ENCODE measurements at places on chromosomes 3 and 15.

GRCh38 chr3:157530637-157531300 is 27.6 kb upstream of the VEPH1 start:
- DNase-seq, result no peak

DNA sequence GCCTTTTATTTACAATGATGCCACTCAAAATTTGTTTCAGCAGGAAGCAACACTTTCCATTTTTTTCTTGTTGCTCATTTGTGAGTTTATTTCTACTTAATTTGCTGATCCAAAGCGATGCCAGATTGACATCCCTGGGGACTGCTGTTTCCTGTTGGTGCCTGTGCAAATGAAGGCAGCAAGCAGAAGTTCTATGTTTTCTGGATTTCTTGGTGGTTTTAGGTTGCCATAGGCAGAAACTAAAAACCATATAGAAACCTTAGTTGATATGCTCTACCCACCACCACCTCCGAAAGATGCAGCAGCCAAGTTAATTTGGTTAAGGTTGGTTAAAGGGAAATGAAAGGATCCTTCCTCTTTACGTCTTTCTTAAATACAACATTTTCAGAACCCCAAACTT is 356.2 kb downstream of the RBMS3 start:
- peak; percentile 24 for DNase-seq

DNA sequence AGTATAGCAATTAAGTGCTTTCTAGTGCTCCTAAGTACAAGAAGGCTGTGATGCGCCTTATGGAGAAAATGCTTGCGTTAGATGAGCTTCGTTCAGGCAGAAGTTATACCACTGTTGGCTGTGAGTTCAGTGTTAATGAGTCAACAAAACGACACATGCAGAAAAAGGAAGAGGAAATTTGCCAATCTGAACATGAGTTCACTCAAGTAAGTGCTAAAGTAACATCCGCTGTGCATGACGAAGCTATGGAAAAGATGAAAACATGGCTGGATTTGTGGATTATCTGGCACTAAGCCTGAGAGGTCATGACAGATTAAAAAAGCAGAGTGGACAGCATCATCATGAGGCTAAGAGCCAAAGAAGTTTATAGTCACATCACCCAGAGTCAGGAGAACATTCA is 36.9 kb downstream of the SH3BP5 start:
- no peak for DNase-seq

DNA sequence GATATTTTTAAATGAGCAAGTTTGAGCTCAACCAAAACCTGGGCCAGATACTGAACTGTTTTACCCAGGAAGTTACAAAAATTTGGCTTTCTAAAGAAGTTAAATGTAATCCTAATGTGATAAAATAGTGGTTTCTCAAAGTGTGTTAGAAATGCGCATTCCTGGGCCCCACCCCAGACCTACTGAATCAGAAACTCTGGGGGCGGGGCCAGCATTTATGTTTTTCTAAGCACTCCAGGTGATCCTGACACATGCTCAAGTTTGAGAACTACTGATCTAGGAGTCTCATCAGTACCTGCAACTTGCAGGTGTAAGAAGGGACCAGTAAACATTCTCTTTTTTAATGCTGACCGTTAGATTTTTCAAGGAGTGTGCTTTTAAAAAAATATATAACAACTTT is 190.6 kb downstream of the VPS13C start:
- DNase-seq, result no peak

DNA sequence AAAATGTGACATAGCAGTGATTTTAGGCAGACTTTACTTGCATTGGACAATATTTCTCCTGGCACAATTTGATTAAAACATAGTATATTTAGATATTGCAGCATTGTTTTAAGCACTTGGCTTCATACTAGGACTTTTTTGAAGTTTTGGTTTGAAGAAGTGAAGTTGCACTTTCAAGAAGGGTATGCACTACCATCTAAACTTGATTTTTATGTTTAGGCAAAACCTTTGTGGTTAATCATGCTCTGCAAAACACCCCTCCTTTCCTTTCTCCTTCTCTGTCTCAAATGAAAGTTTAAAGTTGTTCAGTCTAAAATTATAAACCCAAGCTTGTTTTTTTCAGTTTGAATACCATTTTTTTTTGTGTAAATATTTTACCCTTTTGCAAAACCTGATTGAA is 173.8 kb downstream of the TCF12 start:
- DNase-seq, result no peak

GRCh38 chr3:120442975-120443517 is 7.7 kb downstream of the FSTL1 start:
- DNase-seq, result no peak

DNA sequence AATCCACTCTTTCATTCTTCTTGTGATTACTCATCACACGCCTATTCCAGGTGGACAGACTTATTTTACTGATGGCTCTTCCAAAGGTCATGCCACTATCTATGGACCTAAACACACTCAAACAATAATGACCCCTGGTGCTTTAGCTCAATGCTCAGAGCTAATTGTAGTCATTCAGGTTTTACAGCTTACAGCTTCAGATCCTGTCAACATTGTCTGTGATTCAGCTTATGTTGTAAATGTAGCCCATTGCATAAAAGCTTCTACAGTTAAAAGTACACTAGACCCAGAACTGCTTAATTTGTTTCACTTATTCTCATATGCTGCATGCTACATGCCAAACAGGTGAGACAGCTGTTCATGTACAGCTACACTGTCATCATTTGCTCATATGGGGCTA is 49.2 kb downstream of the LSM3 start:
- DNase-seq, result no peak

DNA sequence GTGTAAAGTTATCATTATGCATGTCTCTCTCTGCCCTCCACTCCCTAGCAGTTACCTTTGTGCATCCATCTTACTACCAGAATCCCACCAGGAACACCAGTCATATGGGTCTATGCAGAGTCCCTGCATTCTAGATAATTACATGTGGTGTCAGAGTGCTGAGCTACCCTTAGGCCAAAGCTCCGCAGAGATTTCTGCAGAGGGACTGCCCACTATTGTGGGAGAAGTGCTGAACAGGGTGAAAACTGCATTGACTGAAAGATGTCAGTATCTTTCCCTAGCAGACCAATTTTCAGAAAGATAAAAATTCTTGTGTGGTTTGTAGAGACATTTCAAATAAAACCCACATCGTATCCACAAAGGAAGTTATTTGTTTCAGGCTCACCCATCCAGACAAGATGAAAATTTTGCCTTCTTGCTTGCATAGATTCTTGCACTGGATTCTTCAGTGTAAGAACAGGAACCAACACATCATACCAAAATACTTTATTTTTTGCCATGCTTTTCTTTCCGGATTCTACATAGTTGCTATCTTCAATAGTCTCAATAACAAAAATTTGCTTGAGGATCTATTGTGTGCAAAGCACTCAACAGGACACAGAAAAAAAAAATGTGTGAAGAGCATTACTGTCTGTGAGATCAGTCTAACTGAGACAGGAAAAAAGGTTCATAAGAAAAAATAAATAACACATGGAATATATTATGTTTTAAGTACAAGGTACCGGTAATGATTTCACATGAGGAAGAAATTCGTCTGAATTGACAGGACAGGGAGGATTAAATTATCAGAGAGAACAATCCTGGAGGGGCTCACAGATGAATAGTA is 32.0 kb upstream of the CCDC80 start:
- no peak for DNase-seq

GRCh38 chr3:157428853-157429252 is 7.8 kb upstream of the PTX3 start:
- no peak for DNase-seq

- no peak for DNase-seq
Measured at GRCh38 chr15:72306211-72306785, 13.7 kb downstream of the CELF6 start.

Data from ovary (tissue), 10 donors.